ENCODE measurements at places on chromosomes 3 and 15.
A peak's percentile ranks its signal among the peaks of the same experiment; 100 is the strongest.

DNA sequence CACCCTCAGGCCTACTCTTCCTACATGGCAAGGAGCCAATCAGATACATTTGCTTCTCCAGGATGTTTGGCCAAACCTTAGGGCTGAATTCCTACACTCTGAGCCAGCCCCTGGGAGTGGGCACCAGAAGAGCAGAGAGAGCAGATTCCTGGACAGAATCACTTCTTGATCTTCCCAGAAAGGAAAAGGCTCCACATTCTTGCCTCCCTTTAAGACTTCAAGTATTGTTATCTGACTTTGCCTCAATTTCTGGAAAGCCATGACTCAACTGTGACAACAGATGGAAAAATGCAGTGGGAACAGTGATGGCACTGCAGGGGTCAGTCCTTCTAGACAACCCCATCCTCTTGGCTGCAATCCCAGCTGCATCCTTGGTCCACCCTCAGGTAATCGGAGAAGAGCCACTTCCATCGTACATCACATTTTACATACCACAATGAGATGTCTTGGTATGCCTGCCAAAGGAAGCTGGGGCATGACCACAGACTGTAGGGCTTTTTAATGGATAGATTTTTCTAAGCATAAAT, 21.0 kb downstream of the SLCO2A1 start:
- DNase-seq: no peak

DNA sequence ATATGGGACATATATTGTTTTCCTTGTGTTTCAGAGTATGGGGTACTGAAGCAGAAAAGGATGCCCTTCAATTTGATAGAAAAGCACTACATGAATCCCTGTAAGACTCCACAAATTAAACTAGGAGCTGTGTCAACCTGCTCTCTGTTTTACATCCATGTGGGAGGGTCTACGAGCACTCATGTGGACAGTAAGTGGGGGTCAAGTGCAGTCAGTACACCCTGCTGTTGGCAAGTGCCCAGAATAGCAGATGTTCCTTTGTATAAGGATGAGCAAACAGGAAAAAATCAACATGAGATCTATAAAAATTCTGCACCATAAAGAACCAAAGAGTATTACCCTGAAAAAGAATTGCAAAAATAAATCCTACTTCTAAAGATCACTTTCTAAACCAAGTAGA, 659.9 kb downstream of the SI start:
- DNase-seq: no peak

GRCh38 chr3:108442281-108442680, 68.1 kb downstream of the MYH15 start:
- no peak for DNase-seq

DNA sequence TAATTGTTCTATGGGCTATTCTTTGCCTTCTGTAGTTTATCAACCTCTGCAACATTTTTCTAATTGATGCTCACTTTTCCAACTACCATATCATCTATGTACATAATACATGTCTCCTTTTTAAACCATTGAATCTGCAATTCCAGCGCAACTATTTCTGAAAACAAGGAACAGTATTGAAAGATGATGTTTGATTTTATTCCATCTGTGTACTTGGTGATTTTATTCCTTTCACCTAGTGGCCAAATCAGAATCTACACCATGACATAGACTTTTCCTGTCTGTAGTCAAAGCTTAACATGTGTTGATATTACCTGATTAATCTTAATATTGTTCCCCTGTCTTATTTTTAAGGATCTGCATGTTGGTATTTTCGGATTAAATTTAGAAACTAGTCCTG, 13.0 kb downstream of the NKTR start:
- peak; percentile 23 for DNase-seq

DNA sequence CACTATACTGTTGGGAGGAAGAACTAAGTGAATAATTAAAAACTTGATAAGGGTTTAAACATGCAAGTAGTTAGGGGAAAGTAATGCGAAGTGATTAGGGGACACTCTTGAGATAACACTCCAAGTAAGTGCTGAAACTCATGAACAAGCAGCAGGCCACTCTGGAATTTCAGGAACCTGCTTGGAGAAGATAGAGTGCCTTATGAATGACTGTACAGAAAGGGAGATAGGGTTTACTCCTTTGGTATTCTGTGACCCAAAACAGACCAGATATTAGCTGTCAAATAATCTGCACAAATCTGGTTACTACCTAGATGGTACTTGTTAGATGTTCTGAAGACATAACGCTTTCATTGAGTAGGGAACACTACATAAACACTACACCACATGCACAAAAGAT, 85.6 kb downstream of the FRMD4B start:
- no peak for DNase-seq

DNA sequence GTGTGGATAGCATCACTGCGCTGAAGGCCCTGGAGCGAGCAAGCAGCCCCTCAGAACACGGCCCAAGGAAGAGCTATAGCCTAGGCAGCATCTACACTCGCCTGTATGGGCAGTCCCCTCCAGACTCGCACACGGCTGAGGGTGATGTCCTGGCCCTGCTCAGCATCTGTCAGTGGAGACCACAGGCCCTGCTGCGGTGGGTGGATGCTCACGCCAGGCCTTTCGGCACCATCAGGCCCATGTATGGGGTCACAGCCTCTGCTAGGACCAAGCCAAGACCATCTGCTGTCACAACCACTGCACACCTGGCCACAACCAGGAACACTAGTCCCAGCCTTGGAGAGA, 20.5 kb downstream of the ATRIP start:
- no peak for DNase-seq

DNA sequence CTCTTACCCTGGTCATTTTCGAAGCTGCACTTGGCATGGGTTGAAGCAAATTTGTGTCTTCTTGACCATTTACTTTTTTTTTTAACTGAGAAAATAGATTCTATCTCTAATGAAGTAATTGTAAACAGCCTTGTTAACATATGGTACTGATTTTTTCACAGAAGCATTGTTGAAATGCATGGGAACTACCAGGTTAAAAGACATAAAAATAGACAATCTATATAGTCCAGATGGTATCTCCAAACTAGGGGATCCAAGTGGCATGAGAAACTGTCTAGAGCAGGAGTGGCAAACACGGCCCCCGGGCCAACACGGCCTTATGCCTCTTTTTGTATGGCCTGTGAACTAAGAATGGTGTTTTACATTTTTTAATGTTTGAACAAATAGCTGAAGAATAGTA, 41.9 kb downstream of the CACNA1D start:
- no peak for DNase-seq

DNA sequence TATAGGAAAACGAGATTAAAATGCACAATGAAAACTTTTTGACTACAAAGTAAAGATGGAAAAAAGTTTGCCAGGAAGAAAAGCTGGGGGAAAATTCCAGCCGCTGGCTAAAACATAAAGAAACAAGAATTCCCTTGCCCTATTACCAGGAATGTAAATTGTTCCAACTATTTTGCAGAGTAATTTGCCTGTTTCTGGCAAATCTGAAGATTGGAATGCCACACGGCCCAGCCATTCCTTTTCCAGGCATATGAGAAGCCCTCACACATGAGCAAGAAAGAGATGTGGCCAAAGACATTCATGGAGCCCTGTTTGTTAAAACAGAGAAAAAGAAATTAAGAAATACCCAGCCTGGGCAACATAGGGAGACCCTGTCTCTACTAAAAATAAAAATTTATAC, 8.4 kb upstream of the GATA2 start:
- no peak for DNase-seq

- DNase-seq: no peak
Observed at GRCh38 chr15:84772467-84772866, 24.1 kb downstream of the ZNF592 start.

GRCh38 chr3:147449669-147450068, 40.5 kb downstream of the ZIC1 start:
- DNase-seq: no peak

- no peak for DNase-seq
Observed at GRCh38 chr3:32282578-32283154, 44.2 kb downstream of the CMTM8 start.

- no peak for DNase-seq
Observed at GRCh38 chr3:169623971-169624370, 39.5 kb downstream of the MECOM start.

DNA sequence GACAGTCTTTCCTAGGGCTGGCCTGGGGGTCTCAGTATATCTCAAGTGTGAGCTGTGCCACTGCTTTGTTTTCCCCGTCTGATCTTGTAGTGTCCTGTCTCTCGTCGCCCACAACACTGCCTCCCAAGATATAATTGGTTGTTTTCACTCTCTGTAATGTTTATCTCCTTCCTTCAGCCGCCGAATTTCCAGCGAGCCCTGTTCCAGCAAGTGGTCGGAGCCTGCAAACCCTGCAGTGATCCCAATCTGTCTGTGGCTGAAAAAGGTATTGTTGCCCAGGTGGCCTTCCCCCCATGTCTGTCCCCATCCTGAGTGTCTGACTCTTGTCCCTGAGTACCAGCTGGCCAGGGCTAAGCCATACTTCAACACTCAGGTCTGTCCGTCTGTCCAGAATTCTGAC, 9.5 kb upstream of the MANF start:
- no peak for DNase-seq
